ENCODE measurements at places on chromosomes 16 and 17.

GRCh38 chr16:4046221-4046620 lies 70.0 kb downstream of the ADCY9 start:
- no peak for DNase-seq

- no peak for DNase-seq
These were observed 227.8 kb upstream of the CDH11 start for GRCh38 chr16:65349626-65350025.

DNA sequence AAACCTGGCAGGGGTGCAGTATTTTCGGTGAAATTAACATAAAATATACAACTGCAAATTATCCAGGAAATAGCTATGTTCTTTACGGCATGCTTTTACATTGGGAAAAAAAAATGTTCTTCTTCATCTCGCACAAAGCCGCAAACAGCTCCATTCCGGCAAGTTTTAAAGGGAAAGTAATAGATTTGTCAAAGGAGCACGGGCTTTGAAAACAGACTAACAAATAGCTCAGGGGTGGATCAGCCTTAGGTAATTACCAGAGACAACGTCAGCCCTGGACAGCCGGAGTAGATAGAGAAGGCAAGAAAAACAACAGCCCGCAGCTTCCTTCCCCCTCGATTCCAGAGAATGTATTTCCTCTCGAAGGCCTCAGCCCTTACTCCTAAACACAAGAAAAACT lies 222.5 kb downstream of the C16orf78 start:
- no peak for DNase-seq

- DNase-seq = no peak
These were observed 6.5 kb upstream of the SDK2 start for GRCh38 chr17:73650617-73651200.

DNA sequence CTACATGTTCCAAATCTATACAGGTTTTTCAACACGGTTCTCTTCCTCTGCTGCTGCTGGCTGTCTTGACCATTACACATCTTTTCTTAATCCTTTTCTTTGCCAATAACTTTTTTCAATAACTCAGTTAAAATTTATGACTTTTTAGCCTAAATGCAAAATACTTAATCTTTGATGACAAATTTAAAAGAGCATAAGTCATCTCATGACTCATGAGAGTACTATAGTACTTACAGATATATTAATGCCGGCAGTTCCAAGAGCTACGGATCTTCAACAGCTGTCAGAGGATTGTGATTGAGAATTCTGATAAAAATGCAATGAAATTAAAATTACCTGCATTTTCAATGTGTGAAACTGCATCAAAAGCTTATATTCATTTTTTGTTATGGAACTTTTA lies 105.5 kb downstream of the KPNA2 start:
- no peak for DNase-seq

GRCh38 chr17:14919094-14919493 lies 346.0 kb downstream of the PMP22 start:
- no peak for DNase-seq

DNA sequence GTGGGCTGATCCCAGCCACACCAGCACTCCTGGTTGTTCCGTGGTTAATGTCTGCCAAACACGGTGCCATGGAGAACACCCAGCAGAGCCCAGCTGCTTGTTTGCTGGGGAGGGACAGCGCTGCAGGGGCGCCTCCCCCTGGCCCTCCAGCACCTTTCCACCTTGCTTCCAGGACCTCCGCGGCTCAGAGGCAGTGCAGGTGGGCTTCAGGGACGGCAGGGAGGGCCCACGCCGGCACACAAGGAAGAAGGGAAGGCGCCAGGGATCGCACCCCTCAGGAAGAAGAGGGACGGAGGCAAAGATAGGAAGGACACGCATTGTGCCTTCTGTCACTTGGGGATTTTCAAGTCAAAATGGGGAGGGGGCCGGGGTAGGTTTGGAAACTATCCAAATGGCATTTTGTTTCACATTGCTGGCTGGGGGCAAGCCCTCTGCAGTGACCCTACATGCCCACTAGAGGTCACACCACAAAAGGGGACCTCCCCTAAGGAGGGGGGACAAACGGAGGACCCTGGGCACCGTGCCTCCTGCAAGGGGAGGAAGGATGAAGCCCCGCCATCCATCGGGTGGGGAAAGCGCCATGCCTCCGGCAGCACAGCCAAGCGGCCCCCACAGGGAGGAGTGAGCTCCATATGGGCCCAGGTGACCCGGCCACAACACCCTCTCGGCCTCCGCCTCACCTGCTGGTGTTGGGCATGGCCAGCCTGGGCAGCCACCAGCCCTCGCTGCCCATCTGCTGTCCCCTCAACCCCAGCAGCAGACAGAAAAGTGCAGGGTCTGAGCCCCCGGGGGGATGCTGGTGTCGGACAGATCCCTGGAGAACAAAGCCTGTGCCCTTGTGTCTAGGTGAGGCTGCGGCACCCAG lies 7.5 kb upstream of the C16orf95 start:
- DNase-seq = no peak

DNA sequence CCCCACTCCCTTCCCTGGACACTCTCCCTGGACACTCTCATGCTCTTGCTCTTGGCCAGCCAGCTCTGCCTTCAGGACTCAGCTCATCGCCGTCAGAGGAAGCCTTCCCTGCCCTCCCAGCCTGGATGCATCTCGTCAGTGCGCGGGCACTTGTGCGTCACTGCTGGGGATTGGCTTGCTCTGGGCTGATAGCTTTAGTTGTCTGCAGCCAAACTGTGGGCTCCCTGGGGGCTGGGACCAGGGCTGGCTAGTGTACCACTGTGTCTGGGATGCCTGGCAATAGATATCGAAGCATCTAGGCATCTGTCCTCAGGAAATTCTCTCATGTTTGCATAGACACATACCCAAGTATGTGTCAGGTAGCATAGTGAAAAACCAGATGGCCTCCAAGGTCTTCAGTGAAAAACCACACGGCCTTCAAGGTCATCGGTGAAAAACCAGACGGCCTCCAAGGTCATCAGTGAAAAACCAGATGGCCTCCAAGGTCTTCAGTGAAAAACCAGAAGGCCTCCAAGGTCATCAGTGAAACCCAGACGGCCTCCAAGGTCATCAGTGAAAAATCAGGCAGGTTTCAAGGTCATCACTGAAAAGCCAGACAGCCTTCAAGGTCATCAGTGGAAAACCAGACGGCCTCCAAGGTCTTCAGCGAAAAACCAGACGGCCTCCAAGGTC lies 72.0 kb downstream of the CMIP start:
- no peak for DNase-seq

DNA sequence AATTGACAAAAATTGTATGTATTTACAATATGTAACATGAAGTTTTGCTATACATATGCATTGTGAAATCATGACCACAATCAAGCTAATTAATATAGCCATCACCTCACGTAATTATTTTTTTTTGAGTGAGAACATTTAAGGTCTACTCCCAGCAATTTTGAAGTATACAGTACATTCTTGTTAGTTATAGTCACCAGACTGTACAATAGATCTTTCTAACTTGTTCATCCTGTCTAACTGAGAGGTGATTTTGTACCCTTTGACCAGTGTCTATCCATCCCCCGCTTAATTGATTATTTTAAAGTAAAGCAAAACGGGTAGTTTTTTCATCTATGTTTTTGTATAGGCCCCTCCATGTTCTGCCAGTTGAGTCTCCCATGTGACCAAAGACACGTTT lies 30.3 kb downstream of the NTN1 start:
- no peak for DNase-seq

DNA sequence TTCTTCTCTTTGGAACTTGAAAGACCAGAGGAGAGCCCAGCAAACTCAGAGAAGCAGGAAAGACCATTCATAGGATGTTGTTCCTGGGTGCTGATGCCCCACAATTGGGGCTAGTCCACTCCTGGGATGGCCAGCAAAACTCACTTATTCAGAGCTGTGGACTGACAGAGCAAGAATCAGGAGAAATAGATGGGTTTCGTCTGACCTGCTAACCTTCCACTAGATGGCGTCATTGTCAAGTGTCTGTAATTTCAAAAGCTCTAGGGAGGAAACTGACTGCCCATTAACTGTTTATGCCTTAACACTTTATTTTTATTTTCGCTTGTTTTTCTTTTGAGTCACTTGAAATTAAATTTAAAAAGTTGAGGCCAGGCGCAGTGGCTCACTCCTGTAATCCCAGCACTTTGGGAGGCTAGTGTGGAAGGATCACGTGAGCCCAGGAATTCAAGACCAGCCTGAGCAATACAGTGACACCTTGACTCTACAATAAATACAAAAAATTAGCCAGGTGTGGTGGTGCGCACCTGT lies 28.7 kb upstream of the MILR1 start:
- DNase-seq = no peak

DNA sequence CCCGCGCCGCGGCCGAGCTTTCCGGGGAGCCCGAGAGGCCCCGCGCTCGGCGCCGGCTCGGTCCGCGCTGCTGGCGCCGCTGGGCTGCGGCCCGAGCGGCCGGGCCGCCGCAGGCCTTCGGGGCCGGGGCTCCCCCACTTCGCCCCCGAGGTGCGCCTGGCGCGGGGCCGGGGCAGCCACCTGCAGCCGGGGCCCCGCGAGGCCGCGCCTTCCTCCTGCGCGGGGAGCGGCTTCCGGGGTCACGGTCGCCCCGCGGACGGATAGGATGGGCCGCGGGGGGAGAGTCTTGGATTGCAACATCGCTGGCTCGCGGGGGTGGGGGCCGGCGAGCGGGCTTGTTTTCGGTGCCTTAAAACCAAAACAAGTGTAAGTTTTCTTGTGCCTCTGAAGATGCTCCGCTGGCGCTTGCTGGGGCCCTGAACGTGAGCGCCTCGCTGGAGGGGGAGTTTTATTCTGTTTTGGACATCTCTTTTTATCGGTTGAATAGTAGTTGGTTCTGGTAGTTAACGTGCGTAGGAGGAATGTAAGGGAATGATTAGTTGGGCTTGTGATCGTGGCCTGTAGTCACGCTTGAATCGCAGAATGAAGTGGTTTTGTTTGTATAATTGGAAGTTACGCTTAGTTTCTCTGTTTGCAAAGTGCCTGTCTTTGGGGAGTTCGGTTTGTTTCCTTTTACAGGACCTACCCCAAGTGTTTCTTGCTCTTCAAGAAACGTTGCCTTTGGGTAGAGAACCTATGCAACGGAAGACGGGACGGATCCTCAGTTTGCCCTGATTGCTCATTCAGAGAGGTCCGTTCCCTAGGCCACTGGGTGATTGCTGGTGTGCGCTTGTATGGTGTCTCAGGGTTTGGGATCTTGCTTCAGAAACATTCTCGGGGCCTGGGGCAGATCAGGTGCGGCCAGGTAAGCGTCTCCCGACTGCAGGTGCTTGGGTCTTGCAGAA lies 724 bp downstream of the UBE2I start:
- no peak for DNase-seq

- no peak for DNase-seq
These were observed 10.4 kb upstream of the CHMP6 start for GRCh38 chr17:80981062-80981902.

DNA sequence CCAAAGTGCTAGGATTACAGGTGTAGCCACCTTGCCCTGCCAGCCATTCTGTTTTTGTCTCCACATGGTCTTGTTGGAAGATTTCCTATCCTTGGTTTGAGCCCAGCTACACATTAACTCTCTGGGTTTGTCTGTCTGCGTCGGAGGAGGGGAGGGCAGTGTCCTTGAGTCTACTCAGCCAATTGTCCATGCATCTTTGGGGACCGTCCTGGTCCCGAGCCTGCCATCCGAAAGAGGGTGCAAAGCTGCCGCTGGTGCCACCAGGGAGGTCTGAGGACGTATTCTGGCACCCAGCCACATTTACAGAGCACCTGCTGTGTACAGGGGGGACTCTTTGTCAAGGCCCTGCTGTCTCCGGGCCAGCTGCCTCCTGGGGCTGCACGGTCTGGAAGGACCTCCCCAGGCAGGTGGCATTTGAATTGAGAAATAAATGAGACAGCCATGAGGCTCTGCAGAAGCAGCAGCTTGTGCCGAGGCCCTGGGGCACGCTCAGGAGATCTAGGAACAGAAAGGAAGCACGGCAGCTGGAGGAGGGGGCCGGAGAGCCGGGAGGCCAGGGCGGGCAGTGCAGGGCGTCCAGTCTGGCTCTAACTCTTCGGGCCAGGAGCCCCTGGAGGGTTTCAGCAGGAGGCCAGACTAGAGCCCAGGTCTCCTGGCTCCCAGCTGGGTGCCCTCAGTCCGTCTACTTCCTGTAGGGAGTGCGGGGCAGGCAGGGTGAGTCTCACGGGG lies 1.5 kb downstream of the CYBA start:
- DNase-seq = no peak

DNA sequence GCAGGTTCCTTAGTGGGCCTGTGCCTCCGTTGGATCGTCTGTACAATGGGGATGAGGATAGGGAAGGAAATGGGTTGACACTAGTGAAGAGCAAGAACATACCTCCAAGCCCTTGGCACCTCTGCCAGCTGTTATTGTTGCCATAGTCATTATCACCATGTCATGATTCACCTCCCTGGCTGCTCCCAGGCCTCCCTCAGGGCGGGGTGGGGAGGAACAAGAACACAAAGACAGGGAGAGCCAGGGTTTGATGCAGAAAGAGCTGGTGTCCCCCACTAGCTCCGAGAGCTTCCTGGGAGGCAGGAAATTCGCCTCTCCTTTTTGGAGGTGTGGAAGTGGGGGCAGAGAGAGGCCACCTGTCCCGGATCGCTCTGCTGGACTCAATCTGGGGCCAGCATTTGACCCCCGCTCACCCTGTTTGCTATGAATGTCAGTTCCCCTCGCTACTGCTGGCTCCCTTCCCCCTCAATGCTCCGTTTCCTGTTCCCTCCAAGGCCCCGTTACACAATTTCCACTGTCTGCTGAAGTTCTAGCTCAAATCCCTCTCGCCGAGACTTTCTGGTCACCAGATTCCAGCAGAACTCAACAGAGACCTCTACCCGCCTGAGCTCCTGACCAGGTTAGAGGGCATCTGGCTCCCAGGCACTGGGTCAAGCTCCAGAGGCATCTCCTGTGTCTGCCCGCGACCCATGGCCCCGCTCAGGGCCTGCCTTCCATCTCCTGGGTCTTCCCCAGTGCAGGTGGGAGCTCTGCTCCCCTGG lies 9.1 kb downstream of the TIMP2 start:
- no peak for DNase-seq

GRCh38 chr17:50979524-50979927 lies 113.4 kb upstream of the TOB1 start:
- no peak for DNase-seq

- DNase-seq = no peak
These were observed 32.6 kb downstream of the PLXDC1 start for GRCh38 chr17:39118674-39119419.

DNA sequence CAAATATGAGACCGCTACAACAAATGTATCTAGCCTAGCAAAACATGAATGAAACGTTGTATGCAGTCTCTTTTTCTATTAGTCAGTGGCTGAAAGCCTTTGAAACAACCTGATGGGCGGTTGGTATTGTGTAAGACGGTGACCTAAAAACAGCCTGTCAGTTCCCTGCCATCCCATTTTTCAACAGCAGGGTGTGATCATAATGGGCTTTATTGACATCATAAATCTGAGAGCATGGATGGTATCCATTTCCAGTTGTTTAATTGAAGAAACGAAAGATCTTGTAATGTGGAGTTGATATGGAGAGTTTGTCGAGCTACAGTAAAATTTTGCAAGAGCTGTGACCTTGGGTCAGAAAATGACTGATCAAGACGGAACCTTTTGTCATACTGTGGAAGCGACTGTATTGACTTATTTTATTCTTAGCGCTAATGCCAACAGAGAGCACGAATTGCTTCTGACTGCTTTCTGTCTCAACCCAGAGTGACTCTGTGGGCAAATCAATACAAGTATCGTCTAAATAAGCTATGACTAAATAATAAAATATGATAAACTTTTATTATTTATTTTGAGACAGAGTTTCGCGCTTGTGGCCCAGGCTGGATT lies 12.3 kb upstream of the MEIOB start:
- no peak for DNase-seq

GRCh38 chr17:77512062-77512946 lies 371.5 kb downstream of the SEC14L1 start:
- no peak for DNase-seq
